Activated CD4-positive, alpha-beta T cell treated with anti-CD3 and anti-CD28 coated beads, Interleukin-2, Interleukin-6, amounts not matched to agents 100 ng/mL and 50 ng/mL, durations not matched to agents 16 hours and 8 hours (primary cell): ENCODE measurements at places on chromosomes 12 and 14.

GRCh38 chr12:28709986-28710685, 438.9 kb upstream of the FAR2 start:
- no peak for DNase-seq

GRCh38 chr12:102956738-102957327, 641 bp upstream of the ASCL1 start:
- no peak for DNase-seq

DNA sequence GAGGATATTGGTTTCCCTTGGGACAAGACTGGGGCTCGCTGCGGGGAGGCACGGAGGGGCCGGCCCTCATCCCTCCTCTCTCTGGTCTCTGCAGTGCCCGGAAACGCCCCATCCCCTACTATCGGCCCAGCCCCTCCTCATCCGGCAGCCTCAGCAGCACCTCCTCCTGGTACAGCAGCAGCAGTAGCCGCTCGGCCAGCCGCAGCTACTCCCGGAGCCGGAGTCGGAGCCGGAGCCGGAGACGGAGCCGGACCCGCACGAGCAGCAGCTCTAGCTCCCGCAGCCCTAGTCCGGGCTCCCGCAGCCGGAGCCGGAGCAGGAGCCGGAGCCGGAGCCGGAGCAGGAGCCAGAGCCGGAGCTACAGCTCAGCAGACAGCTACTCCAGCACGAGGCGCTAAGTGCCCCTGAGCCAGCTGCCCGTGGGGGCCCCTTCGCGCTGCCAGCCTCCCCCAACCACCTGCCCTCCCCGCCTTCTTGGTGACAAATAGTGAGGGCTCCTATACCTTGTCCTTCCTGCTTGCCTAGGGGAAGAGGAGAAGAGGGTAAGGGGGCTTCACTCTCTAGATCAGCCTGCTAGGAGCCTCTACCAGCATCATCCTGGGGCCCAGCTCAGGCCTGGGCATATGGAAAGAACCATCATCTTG, 22.2 kb upstream of the HSPB8 start:
- no peak for DNase-seq

GRCh38 chr12:78290606-78291345, 460.1 kb downstream of the NAV3 start:
- DNase-seq: no peak

GRCh38 chr14:69982886-69983285, 103.7 kb downstream of the SMOC1 start:
- no peak for DNase-seq

- peak; percentile 56 for DNase-seq
These were observed 12.3 kb downstream of the METTL3 start for GRCh38 chr14:21498540-21499526.

DNA sequence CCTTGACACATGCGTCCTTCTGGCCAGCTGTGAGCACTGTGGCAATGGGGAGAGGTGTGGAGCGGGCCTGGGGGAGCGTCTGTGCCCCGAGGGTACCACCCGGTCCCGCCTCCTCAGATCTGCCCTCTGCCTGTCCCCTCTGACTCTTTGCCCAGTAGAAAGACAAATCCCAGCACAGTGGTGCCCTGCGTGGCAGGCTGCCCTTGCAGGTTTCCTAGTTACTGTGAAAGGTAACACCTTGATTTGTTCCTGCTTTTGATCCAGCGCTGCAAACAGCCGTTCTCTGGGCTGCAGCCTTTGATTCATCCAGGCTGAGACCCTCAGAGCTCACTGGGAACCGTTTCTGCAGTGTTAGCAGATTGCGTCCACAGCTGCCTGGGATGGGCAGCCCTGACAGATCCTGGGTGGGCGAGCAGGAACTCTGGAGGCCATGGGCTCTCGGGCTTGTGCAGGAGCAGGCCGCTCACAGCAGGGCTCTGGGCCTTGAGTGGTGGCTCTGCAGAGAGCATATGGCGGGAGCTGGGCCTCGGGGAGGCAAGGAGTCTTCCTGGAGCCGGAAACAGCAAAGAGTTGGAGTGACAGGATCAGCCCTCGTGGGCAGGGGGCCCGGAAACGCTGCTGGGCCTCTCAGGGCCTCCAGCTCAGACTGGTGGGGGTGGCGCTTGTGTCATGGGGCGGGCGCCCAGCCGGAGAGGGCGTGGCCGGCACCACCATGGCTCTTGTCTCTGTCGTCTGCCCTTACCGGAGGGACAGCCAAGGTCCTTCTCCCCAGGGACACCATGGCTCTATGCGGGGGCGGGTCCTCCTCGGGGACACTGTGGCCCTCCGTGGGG, 16.6 kb downstream of the FBRSL1 start:
- DNase-seq: peak; percentile 62

DNA sequence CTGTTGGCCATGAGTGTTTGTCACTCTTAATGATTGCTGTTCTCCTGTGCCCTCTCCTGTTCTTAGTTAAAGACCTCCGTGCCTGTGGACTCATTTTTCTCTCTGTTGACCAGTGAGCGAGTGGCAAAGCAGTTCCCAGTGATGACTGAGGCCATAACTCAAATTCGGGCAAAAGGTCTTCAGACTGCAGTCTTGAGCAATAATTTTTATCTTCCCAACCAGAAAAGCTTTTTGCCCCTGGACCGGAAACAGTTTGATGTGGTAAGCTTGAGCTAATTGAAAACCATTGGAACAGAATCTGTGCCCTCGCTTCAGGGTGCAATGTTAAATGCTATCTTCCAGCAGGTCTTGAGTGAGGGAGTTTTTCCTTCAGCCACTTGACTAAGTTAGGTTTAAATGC, 19.8 kb downstream of the ACAD10 start:
- no peak for DNase-seq

DNA sequence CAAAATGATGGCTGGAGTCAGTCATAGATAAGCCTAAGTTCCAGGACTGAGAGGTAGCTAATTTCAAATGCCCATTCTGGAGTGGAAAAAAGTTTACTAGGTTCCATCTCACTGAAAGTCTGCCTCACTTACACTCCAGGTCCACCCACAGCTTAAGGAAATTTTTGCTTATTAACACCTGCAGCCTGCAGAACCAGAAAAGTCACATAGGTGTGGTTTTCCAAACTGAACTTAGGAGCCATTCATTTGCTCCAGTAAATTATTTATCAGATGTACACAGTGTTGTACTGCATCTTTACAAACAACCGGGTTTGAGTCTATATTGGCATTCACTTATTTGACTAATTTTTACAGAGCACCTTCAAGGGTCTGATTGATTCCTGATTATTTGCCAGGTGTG, 157.4 kb upstream of the ARID2 start:
- DNase-seq: no peak

DNA sequence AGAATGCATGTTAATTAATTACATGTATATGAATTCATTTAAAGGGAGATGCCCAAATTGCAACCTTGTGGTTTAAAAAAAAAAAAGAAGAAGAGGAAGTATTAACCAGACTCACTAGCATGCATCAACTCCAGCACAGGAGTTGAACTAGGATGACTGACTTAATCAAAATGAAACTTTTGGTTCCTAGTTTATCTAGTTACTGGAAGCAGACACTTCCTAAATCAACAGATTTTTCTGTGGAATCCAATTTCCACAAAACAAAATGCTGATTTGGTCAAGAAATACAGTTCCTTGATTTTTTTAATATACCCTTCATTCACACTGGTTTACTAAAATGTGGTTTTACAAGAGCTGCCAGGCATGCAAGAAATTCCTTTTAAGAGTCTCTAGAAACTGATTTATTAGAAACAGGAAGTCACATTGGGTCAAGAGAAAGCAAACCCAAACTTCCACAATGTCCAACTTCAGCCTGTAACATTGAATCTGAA, 41.6 kb downstream of the ITPR2 start:
- DNase-seq: no peak

DNA sequence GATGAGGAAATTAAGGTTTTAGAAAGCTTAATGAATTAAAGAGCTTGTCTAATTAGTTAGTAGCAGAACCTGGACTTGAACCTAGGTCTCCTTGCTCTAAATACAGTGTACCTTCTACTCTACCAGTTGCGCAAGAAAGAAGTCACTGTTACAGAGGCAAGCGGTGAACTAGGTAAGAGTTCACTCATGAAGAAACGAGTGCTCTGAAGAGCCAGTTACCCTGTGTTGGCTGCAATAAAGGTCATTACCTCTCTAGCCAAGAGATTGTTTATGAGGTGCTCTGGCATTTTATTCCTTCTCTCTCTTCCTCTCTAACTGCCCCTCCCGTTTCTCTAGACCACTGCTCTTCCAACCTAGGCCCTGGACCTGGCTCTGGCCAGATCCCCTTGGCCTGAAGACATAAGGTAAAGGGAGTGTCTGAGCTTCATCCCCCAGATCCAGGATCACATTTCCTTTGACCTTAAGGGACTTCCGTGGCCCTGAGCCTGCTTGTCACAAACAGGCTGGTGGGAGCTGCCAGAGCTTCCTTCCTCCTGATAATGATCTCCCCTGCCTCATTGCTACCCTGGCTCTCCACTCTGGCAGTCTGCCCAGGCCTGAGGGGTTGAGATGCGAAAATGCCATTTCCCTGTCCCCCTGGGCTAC, 1.9 kb downstream of the RNASE7 start:
- no peak for DNase-seq

- no peak for DNase-seq
These were observed 196.2 kb upstream of the NUDT4 start for GRCh38 chr12:93181409-93181965.

DNA sequence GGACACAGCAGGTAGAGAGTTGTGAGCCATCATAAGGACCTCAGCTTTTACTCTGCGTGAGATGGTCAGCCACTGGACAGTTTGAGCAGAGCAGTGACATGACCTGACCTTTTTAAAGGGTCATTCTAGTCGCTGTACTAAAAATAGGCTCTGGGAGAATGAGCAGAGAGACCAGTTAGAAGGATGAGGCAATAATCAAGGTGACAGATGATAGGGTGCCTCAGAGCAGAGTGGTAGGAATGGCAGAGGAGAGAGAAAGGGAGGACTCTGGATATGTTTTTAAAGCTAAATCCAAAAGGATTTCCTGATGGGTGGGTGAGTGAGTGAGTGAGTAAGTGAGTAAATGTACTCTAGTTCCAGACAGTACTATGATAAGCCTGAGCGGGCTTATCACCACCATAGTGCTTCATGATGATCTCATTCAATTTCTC, 83.6 kb upstream of the ARHGAP5 start:
- DNase-seq: no peak
